GF-D8 (cell line): ENCODE measurements at places on chromosomes 5 and 9.

- DNase-seq = no peak
Measured at GRCh38 chr9:137044502-137045177, 1.3 kb downstream of the NPDC1 start.

DNA sequence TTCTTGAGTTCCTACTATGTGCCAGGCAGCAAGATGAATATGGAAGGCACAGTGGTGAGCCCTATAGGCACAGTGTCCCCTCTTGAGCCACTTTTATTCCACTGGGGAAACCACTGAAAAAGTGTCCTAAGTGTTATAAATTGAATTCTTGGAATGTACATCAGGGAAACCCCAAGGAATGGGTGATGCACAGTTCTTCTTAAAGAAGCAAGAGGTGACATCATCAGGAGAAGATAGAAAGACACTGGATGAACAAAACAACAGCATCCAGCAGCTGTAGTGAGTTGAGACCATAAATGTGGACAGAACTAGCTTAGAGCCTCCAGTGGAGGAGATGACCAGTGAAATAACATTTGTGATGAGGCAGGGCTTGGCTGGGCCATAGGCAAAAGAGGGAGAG lies 199.2 kb upstream of the ANKRD55 start:
- no peak for DNase-seq

- DNase-seq = no peak
Measured at GRCh38 chr5:56233230-56233629, at the start of gene ANKRD55. ANKRD55 (minus strand) TSS chr5:56233330; CDS start chr5:56232913, 417 bp downstream.

DNA sequence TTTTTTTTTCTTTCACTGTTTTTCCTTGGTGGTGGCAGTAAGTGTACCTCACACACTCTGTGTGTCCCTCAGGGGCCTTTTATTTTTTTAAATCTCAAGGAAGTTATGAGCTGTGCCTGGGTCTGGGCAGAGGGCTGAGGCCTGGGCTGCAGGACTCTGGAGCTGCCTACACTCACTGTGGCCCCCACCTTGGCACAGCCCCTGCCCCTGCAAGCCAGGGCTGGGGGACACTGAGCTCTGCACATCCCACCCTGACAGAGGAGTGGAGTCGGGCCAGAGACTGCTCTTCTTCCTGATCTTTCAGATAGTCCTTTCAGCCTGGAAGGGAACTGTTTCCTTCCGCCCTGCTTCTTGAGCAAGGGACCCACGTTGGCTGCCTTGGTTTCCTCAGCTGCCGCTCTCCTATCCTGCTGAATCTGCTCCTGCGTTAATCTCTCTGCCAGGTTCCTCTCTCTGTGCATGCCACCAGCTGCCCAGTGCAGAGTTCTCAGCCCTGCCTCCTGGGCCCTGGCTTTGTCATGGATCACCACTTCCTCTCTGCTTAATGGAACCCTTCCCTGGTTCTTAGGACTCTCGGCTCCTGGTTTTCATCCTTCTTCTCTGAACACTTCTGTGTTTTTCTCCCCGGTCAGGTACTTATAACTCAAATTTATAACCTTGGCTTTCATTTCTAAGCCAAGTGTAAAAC lies 502.3 kb downstream of the DIRAS2 start:
- DNase-seq = no peak

DNA sequence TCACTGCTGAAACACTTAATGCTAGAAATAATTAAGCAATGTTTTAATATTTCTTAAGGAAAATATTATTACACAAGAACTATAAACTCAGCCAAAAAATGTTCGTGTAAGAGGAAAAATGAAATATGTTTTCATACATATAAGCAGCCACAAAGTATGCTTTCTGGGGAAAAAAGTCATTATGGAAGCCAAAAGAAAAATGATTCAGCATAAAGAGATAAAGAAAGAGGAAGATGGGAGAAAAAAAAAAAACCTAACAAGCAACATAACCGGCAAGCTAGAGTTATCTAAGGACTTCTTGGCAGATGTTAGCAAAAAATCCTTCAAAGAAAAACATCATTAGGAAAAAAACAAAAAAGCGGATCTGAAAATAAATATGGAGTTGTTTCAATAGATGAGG lies 179.1 kb downstream of the MUSK start:
- DNase-seq = no peak

GRCh38 chr9:7799944-7800285 lies 337 bp upstream of the DMAC1 start:
- no peak for DNase-seq

DNA sequence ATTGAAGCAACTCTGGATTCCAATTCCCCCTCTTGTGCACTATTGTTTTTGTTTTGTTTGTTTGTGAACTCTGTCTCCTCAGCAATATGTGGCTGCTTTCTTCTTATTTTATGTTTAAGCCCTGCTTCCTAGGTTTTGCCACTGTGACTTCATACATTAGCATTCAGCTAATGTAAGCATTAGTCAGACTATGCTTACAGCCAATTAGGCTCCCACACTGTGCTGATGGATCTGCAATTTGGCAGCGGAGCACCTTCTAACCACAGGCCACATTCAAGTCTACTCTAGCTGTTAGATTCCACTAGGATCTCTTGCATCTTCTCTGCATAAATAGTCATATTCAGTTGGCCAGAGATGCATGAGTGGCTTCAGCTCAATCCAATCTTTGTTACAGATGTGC lies 9.6 kb upstream of the BICD2 start:
- DNase-seq = no peak

DNA sequence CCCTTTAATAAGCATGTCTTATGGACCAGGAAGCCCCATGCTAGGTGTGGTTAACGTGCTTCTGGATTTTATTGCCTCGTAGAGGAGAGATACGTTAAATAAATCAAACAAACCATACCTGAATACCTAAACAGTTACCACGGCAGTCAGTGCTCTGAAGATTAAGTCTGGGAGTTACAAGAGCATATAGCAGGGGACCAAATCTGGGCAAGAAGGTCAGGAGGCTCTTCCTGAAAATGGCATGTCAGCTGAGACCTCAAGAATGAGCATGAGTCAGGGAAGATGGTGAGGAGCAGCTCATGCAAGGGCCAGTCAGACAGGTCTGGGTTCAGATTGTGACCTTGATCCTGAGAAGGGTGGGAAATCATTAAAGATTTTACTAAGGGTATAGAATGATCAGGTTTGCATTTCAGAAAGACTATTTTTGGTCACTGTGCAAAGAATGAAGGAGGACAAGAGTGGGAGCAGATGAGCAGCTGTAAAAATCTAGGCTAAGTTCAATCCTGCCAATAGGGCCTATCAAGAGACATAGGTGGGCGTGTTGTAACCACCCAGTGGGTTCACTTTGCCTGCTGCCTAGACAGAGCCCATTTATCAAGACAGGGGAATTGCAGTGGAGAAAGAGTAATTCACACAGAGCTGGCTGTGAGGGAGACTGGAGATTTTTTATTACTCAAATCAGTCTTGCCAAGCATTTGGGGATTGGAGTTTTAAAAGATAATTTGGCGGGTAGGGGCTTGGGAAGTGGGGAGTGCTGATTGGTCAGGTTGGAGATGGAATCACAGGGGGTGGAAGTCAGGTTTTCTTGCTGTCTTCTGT lies 4.8 kb upstream of the ZNF366 start:
- no peak for DNase-seq

DNA sequence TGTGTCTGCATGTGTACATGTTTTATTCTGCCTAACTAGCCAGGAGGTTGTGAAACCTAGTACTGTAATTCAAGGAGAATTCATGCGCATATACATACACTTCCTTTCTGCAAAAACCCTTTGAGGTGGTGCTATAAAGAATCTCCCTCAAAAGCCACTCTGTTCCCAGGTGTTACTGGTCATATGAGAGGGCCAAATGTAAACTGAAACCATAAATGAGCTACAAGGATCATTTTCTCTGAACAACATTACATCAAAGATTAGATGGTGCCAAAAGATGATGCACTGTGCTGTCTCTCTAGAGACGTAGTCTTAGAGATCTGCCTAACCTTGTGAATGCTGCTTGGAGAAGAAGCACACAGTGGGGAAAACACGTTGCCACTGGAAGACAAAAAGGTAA lies 15.7 kb downstream of the NREP start:
- DNase-seq = no peak

DNA sequence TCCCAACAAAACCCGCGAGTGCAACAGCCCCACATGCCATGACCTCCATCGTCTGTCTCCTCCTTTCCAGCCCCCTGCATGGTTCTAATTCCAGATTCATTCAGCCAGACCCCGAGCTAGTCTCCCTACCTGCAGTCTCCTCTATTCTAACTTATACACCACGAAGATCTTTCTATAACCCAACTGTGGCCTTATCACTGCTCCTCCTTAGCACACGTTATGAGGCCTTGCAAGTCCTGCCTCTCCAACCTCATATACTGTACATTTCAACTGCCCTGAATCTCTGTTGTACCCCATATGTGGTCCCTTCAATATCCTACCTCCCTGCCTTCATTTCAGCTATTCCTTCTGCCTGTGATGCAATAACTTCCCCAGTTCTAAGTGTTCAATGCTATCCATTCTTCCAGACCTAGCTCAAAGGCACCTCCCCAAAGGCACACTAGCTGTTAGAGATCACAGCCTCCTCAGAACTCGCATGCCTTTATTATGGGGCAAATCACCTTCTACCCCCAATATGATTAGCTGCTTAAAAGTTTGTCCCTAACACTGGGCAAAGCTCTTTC lies 215.1 kb upstream of the TRIM32 start:
- DNase-seq = no peak

GRCh38 chr9:109143881-109144562 lies 23.0 kb downstream of the FRRS1L start:
- no peak for DNase-seq

DNA sequence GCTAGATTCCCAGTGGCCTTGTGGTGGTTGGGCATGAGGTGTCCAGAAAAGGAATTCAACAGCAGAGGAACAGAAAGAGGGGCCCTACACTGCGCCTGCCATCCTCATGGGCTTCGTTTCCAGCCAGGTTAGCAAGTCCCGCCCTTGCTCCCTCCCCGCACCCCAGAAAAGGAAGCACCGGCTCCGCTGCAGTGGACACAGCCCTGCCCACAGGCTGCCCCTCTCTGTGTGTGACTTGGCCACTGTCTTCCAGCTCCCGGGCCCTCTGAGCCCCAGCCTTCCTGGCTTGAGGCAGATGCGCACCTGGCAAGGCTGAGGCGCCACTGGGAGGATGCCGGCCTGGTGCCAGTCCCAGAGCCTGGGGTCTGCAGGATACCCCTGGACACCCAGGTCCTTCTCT lies 305.0 kb upstream of the IRX4 start:
- DNase-seq = no peak

GRCh38 chr9:122186777-122187470 lies 27.2 kb downstream of the MORN5 start:
- DNase-seq = no peak

GRCh38 chr9:88234114-88234513 lies 95.8 kb upstream of the SPATA31C2 start:
- DNase-seq = no peak

DNA sequence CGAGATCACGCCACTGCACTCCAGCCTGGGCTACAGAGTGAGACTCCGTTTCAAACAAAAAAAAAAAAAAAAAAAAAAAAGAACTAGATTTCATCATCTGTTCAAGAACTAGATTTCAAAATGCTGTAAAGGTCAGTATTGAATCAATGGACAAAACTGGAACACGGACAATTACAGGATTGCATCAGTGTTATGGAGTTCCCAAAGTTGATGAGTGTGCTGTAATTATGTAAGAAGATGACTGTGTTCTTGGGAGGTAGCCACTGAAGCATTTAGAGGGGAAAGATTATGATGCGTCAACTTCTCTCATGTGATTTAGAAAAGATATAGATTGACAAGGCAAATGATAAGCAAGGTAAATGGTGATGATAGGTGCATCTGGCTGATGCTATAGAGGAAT lies 6.5 kb downstream of the FAM240B start:
- DNase-seq = no peak

GRCh38 chr5:13211064-13211463 lies 733.4 kb downstream of the DNAH5 start:
- no peak for DNase-seq

DNA sequence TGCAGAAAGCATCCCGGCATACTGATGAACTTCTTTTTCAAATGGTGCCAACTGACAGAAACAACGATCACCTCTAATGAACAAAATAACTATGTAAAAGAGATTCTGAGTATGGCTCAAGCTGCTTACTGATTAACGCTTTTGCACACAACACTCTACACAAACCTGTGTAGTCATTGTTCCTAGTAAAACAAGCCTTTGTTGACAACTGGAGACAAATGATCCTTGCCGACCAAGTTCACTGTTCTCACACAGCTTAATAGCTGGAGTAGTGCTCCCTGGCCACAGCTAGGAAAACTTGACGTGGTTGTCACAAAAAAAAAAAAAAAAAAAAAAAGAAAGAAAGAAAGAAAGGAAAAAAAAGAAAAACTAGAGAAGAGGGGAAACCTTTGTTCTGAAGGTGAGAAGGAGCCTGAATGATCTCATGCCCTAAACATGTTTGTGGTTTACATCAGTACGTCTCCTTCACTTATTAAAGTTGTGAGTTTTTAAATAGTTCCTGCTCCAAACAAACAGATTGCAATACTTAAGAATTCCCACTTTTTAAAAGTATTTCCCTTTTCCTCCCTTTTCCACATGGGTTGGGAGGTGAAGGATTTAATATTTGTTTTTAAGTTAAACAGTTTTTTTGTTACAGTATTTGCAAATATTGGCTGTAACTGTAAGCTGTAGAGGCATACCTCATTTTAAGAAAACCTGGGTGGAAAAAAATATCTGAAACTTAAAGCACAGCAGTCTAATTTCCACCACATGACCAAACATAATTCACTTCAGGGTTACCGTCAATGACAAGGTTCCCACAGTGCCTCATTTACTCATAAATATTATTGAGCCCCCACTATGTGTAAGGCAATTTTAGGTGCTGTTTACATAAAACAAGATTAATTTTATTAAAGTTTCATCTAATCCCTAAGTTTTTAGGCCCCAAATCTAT lies 63.7 kb downstream of the GLIS3 start:
- DNase-seq = no peak

- DNase-seq = no peak
Measured at GRCh38 chr5:11531811-11532555, 372.3 kb downstream of the CTNND2 start.

- no peak for DNase-seq
Measured at GRCh38 chr9:84045481-84046097, 65.0 kb downstream of the RMI1 start.

DNA sequence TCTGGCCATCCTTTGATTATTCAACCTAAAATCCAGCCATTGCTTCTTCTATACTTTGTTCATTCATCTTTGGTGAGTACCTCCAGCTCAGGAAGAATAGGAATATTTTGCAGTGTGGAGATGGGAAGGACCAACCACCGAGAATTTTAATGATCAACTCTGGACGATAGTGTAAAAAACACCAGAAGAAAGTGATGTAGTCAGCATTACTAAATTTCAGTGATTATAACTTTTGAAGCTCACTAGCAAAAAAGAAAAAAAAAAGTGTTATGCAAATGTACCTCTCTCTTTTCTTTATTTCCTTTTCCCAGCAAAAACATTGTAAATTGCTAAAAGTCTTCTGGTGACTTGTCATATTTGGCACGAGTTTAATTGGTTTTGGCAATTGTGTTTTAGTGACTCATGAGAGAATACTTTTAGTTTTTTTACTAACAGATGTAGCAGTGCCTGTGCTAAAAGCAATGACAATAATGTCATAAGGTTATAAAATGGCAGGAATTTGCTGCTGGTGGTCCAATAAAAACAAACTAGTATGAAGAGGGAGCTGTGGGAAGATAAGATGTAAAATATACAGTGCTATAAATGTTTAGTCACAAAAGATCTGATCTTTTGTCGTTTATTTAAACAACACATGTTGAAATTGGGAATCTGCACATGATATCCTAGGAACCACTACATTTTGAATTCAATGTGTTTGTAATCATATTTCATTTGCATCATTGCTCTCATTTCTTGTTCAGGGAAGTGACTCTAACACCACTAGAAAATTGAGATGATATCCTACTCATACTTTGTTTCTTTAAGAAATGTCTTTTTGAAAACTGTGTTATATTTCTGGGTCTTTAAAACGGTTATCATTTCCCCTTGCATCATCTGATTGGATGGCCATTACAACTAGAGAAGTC lies 81.3 kb upstream of the ERCC6L2 start:
- DNase-seq = no peak
